ENCODE measurements at places on chromosomes 1 and 21. TPM values are rescaled to one million over a fixed set of nuclear protein-coding genes. Genes with fewer than 3 reads are reported as not detected.

DNA sequence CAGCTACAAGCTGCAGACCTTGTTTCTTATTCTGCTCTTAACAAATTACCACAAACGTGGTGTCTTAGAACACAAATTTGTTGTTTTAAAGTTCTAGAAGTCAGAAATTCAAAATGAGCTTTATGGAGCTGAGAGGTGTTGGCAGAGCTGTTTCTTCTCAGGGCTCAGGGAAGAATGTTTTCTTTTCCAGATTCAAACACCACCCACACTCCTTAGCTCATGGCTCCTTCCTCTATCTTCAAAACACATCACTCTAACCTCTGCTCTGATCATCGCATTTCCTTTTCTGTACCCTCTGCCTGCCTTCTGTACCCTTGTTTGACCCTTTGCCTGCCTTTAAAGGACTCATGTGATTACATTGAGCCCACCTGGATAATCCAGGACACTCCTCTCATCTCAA, 26.9 kb upstream of the ITLN1 start:
- ATAC-seq, result no peak

DNA sequence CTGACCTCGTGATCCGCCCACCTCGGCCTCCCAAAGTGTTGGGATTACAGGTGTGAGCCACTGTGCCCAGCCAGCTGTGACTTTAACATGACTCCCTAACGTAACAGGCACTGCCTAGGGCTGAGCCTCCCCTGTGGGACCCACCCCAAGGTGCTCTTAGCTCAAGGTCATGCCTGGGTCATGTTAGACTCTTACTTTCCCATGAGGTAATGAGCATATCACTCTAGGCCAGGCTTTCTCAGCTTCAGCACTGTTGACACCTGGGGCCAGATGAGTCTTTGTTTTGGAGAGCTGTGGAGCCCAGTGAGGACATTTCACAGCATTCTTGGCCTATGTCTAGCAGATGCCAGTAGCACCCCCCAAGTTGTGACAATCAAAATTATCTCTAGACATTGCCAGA, 4.5 kb downstream of the NECAP2 start:
- ATAC-seq, result no peak

Gene APOBEC4
- total RNA-seq, result not detected

Gene MYBPH
- not detected for total RNA-seq

DNA sequence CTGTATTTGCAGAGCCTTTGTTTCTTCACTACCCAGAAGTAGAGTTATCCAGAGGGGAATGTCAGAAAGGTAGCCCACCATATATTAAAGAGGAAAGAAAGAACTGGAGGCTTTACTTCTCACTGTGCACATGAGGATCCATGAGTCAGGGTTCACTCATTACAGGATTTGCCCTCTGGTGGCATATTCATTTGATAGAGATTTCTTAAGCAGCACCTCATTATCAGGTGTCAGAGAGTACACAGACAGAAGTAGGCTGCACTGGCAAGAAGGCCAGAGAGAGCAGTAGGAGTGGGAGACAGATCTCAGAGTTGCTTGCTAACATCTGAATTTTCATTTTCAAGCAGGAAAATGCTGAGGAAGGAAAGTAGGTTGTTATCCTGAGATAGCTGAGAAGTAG, 123.8 kb downstream of the PIK3R3 start:
- peak; percentile 60 for ATAC-seq

DNA sequence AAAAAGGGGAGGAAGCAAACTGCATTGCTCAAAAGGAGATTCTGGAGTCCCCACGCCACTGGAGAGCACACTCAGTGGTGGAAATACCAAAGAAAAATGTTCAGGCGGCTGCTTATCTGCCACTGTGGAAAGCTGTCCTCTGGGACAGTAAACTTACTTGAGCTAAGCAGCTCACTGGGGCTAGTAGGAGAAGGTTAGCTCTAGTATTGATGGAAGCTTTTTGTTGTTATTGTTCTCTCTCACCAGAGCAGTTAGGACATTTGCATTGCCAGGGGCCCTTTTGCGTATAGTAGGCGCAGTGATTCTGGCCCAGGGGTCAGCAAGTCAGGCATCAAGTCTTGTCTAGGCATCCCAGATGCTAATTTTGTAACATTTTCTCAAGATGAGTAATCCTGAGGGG, 15.6 kb downstream of the BACE2 start:
- ATAC-seq, result no peak

Gene LCE1E
- total RNA-seq, result not detected

GRCh38 chr1:221549815-221550214, 192.1 kb downstream of the DUSP10 start:
- ATAC-seq, result no peak

DNA sequence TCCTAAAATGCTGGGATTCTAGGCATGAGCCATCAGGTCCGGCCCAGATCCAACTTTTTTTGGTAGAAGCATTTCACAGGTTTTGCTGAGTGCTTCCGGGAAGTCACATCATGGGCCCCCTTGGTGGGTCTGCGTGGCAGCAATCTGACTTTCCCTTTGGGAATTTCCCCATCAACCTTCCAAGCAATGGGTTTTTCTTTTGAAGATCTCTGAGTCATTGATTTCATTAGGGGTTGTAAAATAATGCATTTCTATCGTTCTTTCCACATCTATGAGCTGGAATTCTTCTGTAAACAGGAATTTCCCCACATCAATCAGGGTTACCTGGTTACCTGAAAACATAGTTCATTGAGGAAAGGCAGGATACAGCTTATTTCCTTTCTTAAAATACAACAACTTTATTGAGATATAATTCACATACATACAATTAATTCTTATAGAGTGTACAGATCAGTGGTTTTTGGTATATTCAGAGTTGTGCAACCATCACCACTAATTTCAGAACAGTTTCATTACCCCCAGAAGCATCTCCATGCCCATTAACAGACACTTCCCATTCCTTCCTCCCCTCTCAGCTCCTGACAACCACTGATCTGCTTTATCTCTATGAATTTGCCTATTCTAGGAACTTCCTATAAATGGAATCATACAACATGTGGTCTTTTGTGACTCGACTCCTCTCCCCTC, 9.9 kb upstream of the ZBTB17 start:
- no peak for ATAC-seq

DNA sequence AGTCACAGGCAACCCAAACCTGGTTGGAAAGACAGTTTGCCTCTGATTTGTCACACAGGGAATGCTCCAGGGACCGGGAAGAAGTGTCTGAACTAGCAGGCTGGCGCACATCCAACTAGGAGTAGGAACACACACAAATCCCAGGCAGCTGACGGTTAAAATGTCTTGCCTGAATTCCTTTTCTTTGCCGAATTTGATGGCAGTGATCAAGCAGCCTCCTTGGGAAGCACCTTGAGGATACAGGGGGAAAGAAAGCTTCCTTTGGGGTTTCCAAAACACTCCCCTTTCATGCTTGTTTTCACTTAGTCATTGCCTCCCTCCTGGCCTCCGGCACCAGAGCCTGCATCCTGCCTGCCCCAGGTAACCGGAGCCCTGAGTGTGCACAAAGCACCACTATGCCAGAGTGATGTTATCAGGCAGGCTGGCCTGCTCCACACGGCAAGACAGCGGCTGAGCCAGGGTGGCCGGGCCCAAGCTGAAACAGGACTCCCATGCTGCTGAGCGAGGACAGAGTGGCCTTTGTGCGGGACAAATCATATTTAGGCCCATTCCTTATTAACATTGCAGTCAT, 193.8 kb downstream of the LMX1A start:
- peak; percentile 78 for ATAC-seq

GRCh38 chr1:44038876-44039657, 7.8 kb upstream of the SLC6A9 start:
- no peak for ATAC-seq

GRCh38 chr1:209667708-209668107, 7.5 kb upstream of the G0S2 start:
- ATAC-seq, result no peak

Data from esophagus mucosa (tissue), 1 donor.